ENCODE measurements at places on chromosomes 7 and 10.
A peak's percentile ranks its signal among the peaks of the same experiment; 100 is the strongest.

GRCh38 chr10:69232252-69232651, 12.1 kb downstream of the HKDC1 start:
- no peak for DNase-seq

- no peak for DNase-seq
Measured at GRCh38 chr7:96118449-96119001, 203.4 kb downstream of the SLC25A13 start.

DNA sequence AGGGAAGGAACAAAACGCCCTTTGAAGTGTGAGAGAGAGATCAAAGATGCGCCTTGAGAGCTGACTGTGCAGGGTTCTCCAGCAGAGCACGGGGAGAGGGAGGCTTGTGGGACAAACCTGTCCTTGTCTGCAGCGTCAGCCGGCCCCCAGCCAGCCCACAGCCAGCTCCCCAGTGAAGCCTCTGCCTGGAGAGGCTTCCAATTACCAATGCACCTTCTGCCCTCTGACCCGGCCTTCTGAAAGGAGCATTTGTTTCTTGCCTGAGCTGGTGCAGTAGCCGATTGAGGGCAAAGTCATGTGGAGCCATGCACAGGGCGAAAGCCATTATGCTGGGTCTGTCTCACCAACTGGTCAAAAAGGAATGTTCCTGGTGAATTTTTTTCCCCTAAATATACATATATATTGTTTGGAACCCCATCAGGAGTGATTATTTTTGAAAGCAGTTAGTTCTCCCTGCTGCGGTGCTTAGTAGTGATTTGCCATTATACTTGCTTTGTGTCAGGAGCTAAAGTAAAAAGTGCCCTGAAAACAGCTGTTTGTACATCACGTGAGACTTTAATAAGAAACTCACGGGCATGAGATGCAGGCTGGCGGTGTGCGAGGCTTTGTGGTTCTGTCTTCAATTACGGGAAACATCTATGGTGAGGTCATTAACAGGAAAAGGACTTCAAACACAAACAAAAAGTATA, 268.6 kb downstream of the KLF6 start:
- DNase-seq, result no peak

- DNase-seq, result peak; percentile 4
Measured at GRCh38 chr10:93821051-93821772, 63.5 kb downstream of the LGI1 start.

GRCh38 chr10:129938460-129938859, 25.6 kb downstream of the EBF3 start:
- no peak for DNase-seq

DNA sequence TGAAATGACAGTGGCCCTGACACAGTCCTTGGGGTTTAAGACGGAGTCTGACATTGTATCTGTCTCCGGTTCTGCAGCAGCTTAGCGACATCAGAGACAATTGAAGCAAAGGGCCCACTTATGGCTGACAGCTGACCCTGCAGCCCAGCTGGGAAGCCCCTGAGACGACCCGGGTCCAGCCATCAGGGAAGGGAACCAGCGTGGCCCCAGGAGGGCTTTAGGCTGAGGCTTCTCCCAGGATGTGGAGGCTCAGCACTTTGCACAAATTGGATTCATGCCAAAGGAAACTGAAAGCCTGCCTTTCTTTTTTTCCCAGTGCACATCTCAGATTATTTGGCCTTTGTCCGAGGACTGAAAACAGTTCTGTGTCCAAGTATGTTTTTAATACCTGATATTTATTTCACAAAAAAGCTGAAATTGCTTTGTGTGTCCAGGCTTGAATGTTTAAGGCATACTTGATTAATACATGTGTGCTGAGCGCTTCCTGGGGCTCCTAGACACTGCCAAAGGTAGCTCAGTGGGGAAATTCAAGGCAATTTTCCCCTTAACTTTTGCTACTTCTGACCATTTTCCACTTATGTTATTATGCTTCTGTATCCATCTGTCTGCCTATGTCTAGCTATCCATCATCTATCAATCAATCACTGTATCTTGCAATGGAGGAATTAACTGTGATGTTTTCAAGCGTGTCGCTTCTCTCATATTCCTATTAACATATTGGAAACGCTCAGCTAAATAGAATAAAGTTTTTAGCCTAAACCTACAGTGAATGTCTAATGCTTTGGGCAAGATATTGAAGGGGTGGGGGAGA, 34.8 kb downstream of the KLF6 start:
- DNase-seq, result no peak

GRCh38 chr7:29359482-29360093, 165.0 kb downstream of the CHN2 start:
- no peak for DNase-seq

GRCh38 chr10:75782463-75783248, 351.2 kb downstream of the LRMDA start:
- DNase-seq, result no peak

DNA sequence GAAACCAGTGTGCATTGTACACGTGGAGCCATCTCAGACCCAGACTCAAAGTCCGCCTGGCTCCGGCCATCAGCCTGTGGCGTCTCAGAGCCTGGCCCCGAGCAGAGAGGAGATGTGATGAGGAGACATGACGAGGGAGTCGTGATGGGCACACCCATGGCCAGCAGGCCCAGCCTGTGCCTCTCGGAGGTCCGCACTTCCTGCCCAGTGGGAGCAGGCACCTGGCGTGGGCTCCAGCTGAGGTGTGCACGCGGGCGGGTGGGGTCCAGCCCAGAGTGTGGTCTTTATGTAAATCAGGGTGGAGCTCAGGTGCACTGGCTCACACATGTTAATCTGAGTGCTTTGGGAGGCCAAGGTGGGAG, 26.0 kb upstream of the GPR146 start:
- no peak for DNase-seq

GRCh38 chr7:133919810-133920209, 207.3 kb upstream of the LRGUK start:
- no peak for DNase-seq

DNA sequence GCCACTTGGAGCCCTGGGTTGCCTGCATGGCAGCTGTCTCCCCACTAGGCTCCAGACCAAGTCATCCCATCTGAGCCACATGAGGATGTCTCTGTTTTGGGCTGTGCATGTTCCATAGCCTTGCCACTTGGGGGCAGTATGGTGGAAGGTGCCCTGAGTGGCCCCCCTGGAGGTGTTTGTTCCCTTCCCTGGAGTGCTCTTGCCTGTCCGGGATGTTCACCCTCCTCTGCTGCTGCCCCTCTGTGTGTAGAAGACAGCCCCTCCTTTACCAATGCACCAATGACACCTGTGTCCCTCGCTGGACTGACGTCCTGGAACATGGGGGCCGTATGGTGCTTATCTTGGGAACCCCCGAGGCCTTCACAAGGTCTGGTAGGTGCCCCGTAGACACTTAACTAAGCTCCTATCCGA, 100.2 kb downstream of the ACTR3B start:
- no peak for DNase-seq

DNA sequence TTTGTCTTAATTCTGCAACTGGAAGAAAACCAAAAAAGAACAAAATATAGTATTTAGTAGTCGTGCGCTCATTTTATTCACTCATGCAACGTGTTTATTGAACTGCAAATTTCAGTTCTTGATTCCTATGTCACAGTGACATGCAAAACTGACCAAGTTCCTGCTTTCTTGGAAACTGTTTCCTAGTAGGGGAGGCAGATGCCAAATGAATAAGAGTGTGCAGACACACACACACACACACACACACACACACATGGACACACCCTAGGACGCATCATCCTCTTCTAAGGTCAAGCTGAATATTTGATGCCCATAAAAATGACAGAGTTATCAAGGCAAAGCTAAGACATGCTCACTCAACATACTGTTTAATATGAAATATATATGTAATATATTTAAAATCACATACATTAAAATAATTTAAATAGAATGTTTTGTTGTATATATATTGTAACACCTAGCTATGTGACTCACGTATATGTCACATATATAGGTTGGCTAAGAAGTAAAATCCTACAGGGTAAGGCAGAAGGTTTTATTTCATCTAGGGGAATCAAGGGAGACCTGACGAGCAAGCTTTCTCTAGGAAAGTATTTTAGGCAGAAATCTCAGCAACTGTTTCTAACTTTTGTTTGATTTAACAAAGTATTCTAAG, 79.6 kb downstream of the SVIL start:
- DNase-seq, result no peak

DNA sequence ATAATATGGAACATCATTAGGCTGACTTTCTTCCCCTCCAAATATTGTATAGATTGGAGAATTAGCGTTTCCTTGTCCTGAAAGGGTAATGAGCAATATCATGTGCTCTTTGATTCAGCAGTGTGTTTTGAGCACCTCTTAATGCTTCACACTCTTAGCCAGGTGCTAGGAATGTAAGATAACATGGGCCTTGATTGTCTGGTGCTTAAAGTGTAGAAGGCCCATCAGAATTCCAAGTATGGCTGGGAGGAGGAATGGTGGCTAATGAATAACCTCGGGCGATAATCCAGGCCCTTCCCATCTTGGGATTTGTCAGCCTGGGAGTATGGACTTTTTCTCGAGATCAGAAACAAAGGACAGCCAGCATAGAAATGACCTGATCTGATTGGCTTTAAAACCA, 8.6 kb downstream of the TSPAN13 start:
- no peak for DNase-seq

GRCh38 chr7:105009667-105010503, 4.1 kb upstream of the KMT2E start:
- no peak for DNase-seq

- no peak for DNase-seq
Measured at GRCh38 chr7:157875230-157876179, 538.7 kb downstream of the DNAJB6 start.

DNA sequence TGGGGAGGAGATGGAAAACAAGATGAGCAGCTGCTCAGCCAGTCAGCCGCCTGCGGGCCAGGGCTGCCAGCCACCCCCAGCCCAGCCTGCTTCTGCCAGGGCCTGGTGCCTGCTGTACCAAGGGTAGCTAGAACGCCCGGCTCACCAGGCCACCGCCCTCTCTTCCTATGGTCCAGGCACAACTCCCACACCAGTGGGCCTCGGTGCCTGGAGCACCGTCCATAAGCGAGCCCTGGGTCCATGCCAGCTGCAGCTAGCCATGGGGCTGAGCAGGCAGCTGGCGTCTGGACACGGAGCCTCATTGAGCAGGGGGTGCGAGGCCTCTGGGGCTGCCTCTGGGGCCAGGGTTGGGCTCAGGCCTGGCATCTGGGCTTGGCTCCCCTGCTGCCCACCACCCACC, 8.5 kb upstream of the RABGEF1 start:
- DNase-seq, result no peak

DNA sequence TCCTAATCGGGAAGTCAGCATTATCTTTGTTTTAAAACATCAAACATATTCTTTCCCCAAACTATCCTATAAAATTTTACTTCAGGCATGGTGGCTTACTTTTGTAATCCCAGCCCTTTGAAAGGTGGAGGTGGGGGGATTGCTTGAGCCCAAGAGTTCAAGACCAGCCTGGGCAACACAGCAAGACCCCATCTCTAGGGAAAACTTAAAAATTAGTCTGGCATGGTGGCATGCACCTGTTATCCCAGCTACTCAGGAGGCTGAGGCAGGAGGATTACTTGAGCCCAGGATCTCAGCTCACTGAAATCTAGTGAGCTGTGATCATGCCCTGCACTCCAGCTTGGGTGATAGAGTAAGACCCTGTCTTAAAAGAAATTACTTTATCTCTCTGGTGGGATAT, 4.9 kb downstream of the CLDN12 start:
- no peak for DNase-seq

All from hippocampal formation (tissue), 2 donors.